NCI-H2029 (cell line): ENCODE measurements at places on chromosomes 5 and 9.

DNA sequence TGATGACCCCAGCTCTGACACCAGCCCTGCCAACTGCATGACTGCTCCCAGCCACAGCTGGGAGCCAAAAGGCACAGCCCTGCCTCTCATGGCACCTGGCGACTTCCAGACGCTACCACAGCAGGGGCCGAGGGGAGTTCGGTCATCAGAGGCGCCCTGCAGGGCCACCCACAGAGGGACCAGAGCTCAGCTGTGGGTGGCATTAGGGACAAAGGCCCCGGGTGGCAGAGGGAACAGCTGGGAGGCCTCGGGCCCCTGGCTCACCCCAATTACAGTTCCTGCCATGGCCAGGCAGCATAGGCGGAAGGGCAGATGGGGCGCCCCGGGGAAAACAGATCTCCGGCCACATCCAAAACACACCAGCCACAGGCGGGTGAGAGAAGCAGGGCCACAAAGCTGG lies 3.6 kb downstream of the SOHLH1 start:
- no peak for DNase-seq

DNA sequence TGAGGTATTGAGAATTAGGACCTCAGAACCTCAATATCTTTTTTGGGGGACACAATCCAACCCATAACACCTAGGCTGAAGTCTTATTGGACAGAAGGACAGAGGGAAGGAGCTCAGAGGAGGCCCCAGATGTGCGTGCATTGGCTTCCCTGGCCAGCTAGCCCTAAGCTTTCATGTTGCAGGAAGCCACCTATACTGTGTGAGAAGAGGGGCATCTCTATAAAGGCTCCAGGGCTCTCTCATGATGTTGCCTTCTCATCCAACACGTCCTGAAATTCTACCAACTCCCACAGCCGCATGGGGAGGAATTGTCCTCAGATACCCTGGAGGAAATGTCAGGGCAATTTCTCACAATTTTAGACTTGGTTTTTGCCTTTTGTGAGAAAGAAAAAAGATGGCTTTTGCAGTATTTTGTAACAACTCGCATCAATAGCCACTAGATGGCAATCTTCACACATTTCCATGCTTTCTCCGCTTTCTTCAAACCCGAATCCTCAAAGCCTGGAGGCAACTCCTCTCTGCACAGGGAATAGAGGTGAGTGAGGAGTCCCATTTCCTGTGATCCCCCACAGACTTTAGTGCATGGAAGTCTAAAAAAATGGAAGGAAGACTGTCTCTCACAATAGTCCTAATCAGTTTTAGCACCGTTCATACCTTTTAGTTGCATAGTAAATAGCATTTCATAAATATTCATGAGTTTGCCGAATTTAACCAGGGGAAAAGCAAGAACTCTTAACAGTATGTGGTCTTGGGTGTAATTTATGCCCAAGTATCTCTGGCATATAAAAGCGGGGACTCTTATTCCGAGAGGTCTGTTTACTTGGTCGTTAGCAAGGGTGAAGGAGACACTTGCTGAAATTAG lies 7.4 kb upstream of the PPP3R2 start:
- DNase-seq, result peak; percentile 16

DNA sequence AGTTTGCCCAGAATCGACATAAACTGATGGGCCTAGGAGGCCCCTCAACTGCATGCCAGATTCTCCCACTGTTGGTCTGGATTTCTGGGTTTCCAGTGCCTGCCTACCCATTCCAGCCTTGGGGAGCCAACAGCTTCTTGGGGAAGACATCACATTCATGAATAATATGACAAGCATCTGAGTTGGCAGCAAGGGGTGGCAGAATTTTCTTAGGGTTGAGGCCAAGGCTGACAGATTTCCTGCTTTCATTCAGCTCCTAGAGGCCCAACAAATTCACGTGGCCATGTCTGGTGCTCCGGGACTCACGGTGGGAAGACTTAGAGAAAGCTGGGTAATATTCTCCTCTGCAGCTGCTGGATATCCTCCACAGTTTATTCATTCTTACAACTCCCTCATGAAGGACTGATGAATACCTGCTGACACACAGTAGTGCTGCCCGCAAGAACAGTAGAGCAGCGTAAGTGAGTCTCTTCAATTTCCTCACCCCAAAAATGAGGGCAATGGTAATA lies 305.0 kb upstream of the TNC start:
- DNase-seq, result no peak

DNA sequence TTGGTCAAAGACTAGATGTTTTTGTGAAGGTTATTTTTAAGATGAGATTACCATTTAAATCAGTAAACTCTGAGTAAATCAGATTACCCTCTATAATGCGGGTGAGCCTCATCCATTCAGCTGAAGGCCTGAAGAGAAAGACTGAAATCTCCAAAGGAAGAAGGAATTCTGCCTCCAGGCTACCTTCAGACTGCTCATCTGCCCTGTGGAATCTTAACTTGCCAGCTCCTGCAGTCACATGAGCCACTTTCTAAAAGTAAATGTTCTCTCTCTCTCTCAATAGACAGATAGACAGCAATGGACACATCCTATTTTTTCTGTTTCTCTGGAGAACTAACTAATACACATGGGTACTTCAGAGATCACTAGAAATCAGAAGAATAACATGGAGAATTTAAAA lies 182.8 kb downstream of the CFAP90 start:
- DNase-seq, result no peak

GRCh38 chr5:60701321-60701968 lies 1.5 kb upstream of the DEPDC1B start:
- no peak for DNase-seq

DNA sequence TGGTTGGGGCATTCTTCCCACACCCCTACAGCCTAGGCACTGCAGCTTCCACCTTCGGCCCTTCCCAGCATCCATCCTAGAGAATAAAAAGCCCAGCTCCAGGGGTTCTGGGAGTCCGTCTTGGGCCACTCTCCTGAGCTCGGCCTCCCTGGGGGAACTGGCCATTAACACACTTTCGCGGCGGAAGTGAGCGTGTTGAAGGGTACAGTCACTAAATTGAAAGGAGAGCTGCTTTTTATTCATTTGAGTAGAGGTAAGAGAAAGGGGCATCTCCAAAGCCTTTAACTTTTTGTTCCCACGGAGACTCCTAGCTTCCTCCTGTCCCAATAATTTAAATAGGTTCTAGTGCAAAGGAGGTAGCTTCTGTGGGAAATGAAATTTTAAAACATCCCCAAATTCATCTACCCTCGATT lies 31.0 kb upstream of the NFIB start:
- DNase-seq, result no peak

GRCh38 chr9:105023788-105024187 lies 95.8 kb upstream of the ABCA1 start:
- DNase-seq, result no peak

DNA sequence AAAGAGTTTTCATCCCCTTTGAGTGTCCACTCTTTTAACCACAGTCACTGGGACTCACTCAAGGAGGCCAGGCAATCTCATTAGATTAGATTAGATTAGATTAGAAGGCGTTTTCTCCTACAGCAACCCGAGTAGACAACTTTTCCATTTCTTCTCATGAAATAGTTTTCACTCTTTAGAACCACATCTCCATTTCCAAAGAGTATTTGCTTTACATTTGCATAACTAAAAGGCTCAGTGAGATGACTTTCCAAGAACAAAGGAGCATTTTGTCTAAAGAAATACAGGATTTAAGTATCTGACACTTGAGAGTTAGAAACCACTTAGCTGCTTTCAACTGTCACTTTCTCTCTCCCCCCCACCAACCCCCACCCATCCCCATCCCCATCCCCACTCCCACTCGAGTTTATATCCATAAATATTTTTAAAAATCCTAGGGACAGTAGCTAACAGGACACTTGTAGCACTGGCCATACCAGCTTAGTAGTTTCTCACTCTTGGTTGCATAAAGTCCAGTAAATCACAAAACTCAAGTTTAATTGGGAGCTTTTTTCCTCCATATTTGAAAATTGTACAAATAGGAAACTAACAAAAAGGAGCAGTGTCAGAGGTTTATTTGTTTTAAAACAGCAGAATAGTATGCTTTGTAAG lies 2202.9 kb upstream of the WWC1 start:
- no peak for DNase-seq

DNA sequence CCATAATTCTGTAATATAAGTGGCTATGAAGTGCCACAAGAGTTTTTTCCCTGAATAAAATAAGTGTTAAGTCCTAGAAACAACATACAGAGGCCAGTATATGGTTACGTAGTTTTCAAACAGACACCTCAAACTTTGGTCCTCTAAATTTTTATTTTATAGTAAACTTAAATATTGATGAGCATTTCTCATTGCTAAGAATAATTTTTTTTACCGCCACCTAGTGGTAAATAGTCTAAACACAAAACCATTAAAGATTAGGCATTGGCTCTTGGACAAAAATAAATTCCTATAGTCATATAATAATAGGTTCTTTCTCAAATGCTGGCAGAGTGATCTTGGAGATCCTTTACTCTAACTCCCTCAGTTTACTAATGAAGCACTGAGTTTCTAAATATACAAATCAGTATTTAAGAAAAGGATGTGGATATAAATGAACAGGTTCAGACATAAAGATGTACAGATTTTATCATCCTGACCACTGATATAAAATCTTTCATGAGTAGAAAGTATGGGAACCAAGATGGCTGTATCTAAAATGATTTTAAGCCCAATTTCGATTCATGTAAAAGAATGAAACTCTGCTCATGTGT lies 136.2 kb downstream of the FANCC start:
- no peak for DNase-seq

DNA sequence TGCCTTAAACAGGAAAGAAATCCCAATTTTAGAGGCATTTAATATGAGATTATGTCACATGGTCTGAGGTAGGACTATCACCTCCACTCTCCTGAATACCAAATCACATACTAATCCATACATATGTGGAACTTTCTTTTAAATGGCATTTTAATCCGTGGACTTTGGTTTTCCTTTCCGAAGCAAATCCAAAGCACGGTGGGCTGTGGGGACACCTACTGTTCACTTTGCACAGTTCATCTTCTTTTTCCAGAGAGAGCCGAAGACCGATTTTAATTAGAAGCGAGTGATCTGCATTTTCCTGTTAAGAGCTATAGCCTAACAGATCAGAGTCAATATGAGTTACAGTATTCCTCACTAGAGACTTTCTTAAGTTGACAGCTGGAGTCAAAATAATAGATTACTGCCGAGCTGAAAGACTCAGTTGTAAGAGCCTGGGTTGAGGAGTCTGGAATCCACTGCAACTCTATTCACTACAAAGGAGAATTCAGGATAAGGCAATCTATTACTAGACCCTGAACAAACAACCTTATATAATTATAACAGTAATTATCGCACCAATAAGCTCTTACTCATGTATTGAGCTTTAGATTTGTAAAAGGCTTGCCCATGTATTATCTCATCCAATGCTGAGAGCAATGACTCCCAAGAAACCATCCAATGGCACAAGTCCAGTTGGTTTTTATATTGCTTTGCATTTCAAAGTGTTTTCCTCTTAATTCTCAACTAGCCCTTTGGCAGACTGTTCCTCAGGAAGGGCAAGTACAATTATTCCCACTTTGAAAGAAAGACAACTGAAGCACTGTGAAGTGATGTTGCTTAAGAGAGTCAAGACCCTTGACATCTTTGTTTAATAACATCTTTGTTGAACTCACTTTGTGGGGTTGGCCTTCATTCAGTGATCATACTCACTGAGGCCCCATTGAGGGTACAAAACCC lies 144.7 kb downstream of the TRPM6 start:
- DNase-seq, result no peak

GRCh38 chr5:39906146-39906545 lies 481.4 kb upstream of the DAB2 start:
- no peak for DNase-seq

- DNase-seq, result no peak
Measured at GRCh38 chr9:95499046-95499676, 17.6 kb downstream of the PTCH1 start.

DNA sequence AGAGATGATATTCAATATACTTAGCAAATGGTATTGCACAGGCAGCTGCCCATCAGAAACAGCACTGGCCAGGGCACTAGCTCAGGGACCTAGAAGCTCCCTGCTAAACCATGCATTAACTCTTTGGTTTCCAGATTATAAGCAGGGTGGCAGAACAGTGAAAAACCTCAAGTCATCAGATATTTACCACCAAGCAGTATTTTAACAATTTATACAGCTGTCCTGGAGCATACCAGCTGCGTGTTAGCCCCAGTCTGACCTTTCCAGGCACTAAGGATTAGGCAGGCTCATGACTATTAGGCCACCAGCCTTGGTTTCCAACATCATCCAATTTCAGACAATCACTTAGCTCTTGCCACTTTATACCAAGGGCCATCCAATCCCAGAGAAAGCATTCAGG lies 326.5 kb downstream of the CAAP1 start:
- DNase-seq, result no peak

DNA sequence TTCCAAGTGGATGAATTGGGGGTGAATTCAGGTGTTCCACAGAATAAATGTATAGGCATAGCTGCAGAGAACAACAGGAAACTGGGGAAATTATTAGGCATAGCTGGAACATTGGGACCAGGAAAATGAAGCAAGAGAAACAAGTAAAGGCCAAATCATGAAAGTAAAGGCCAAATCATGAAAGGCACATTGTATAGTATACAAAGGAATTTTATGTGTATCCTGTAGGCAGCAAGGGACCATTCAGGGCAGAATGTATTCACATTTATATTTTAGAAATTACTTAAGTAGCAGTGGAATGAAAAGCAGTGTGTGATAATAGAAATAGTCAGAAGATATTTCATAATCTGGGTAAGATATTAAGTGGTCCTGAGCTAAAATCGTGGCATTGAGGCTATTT lies 127.3 kb upstream of the GRHPR start:
- DNase-seq, result no peak

- no peak for DNase-seq
Measured at GRCh38 chr5:9951865-9952516, 297.7 kb downstream of the ATPSCKMT start.

DNA sequence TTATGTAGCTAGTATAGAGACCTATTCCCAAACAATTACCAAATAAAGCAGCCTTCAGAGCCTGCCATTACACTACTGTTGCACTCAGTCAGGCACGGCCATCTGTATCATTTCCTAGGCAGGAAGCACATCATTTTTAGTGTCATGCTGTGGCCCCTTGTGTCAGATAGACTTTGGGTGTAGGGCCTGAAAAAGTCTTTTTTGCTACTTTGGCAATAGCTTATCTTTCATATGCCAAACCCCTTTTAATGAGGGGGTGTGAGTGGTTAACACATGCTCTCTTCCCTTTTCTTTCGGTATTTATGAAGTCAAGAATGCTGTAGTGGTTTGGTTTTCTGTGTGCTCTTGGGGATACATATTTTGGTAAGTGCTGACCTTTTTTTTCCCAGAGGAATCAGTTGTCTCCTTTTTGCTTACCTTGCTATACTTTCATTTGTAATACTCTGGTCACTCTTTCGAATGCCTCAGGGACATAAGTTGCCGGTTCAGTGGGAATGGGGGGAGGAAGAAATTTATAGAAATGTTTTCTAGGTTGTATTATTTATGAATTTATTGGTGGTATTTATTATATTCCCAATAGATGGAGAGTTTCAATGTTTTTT lies 209.8 kb downstream of the CSNK1G3 start:
- DNase-seq, result no peak

GRCh38 chr5:95664204-95664786 lies 17.7 kb downstream of the RFESD start:
- no peak for DNase-seq

DNA sequence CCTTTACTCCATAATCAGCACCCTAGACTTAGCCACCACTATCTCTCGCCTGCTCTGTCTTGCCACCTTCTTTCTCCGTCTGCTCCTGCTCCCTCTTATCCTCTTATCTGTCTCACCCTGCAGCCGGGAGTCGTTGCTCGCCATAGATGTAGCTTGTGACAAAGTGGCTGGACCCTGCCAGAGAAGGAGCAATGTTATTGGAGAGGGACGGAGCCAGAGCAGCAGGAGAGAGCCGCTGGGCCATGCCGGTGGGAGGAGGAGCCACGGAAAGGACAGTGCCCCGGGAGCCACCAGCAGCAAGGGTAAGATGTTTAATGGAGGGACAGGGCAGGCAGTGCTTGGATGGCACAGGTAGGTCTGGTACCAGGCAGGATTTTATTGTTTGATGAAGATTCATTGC lies 137.3 kb downstream of the SEC61B start:
- no peak for DNase-seq
